Hypothalamus (tissue), 51 donors: ENCODE measurements at places on chromosomes 4 and X.

DNA sequence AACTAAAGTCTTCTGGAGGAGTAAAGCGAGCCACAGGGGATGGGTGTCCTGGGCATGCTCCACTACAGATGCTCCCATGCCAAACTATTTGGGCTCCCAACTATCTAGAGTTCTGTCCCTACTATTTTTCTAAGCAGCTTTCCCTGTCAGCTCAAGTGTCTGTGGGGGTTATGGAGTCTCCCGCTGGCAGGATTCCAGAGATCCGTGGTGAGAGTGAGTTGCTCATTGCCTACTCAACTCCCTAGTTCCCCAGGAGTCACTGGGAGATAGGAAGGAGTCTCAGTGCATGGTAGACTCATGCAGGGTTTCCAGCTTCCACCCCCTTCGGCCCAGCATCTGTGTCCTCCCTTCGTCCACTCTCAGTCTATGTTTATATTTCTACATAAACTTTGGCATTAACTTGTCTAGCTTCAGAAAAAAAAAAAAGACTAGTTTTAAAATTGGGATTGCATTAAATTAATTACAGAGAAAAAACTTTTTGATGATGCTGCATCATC is 55.1 kb upstream of the INPP4B start:
- DNase-seq: no peak

DNA sequence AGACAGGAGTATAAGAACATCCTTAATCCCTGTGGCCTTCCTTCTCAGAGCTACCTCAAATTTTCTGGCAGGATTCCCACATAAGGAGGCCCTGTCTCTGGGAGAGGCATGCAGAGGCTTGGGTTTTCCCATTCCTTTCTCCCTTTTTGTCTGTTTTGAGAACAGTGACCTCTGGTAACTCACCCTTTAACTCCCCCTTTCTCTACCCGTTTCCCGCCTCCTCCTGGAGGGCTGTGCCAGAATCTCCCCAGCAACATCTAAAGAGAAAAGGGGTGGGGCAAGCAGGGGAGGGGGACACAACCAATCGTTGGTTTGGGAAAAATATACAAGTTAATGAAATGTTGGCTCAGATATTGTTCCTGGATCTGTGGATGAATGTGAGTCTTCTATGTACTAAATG is 303.7 kb upstream of the IRS4 start:
- DNase-seq: no peak

DNA sequence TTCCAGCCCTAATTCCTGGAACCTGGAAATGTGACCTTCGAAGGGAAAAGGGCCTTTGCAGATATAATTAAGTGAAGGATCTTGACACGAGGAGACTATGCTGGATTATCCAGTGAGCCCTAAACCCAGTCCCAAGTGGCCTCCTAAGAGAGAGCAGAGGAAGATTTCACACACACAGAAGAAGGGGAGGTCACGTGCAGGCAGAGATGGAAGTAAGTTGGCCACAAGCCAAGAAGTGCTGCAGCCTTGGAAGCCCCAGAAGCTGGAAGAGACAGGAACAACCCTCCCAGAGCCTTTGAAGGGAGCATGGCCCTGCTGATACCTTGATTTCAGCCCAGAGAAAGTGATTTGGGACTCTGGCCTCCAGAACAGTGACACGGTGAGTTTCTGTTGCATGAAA is 51.9 kb downstream of the EVC2 start:
- DNase-seq: no peak

DNA sequence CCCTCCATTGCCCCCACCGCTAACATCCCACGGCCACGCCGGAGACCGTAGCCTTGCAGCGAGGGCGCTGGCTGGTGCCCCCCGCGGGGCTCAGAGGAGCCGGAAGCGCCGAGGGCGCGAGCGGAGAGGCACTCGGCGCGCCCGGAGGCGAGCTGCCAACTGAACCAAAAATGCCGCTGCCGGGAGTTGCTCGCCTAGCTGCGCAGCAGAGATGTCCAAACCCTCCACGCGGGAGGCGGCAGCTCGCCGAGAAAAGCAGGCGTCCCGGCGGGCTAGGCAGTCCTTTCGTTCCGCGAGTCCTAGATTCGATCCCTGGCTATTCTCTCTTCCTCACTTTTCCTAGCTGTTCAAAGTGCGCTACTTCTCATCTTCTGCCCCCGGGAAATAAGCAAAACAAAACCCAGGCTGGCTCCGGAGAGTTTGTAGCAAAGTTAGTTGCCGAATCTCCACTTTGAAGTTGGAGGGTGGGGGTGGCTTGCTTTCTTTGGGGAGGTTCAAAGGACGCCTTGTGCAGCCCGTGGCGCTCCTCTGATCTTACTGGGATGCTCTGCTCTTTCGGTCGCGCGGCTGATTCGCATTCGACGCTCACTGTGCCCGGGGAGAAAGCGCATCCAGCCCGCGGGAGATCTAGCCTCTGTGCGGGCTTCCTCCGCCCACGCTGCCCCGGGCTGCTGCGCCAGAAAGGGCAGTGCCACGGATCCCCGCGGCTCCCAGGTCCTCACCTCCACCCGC is 723 bp downstream of the NKX6-1 start:
- no peak for DNase-seq

DNA sequence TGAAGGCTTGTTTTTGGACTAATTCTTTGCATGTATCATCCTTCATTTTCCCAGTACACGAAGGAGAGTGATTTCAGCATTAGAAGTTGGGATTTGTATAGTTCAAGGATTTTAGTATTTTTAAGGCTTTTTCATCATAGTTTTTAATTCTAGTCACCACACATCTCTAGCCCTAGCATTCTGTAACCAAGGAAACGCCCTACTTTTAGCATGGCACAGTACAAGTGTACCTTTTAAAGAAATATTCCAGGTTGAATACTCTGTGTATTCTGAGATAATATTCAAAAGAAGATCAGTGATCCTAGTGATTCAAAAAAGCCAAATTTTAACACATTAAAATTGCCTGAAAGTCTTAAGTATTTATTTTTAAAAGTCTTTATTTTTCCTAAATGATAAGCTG is 150.5 kb downstream of the RAP1GDS1 start:
- no peak for DNase-seq

DNA sequence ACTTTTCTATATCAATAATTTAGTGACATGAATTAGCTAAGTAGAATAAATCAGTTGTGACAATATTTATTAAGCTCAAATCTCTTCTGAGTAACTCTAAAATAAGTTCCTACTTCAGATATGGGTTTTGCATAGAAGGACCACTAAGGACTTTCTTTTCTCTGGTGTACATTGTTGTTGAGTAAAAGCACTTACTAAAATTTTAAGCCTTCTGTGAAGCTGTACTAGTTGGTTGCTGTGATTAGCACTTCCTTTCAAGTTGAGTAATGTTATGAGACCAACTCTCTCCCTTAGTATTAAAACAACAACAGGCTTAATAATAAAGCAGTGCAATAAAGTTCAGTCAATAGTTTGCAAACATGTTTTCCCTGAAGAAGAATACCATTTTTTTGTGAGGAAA is 667.4 kb upstream of the NDST4 start:
- DNase-seq: no peak

DNA sequence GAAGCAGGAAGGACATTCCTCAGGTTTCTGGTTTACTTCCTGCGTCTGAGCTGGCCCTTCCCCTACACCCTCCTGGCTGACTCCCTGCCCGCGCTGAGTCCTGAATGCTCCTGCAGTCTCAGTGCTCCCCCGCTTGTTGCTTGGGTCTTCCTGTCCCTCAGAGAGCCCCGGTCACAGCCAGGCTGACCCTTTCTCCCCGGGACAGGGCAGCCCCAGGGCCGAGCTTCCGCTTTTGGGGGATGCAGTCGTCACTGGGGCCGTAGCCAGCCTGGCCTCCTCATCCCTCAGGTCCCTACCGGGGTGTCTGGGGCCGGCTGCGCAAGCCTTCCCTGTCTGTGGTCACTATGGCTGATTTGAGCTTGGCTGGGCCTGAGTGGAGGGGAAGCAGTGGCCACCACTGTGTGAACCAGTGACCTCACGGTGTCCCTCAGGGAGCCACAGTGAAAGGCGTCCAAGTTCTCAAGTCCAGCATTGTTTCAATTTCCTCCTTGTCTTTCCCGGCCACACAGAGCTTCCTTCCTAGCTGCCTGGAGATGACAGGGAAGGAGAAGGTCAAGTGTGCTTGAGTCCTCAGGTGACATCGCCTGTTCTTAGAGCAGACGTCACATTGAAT is 34.1 kb upstream of the ASMTL start:
- no peak for DNase-seq

GRCh38 chrX:64190136-64190740 is 15.3 kb downstream of the AMER1 start:
- no peak for DNase-seq

DNA sequence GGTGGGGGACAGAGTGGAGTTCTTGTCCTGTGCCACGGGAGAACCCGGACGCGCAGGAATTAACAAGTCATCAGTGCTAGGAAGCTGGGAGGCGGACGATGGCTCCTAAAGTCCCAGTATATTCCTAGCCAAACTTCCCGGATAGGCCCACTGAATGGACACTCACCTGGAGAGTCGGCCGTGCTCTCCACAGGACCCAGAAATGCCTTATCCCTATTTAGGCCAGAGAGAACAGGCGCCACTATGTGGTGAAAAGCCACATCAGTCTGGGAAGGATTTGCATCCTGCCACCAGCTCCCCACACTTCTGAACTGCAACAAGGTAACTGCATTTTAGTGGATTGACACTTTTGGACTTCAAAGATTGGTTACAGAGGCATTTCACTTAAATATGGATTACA is 1.1 kb downstream of the CFAP299 start:
- DNase-seq: no peak
